ENCODE measurements at places on chromosomes 13 and 19.

DNA sequence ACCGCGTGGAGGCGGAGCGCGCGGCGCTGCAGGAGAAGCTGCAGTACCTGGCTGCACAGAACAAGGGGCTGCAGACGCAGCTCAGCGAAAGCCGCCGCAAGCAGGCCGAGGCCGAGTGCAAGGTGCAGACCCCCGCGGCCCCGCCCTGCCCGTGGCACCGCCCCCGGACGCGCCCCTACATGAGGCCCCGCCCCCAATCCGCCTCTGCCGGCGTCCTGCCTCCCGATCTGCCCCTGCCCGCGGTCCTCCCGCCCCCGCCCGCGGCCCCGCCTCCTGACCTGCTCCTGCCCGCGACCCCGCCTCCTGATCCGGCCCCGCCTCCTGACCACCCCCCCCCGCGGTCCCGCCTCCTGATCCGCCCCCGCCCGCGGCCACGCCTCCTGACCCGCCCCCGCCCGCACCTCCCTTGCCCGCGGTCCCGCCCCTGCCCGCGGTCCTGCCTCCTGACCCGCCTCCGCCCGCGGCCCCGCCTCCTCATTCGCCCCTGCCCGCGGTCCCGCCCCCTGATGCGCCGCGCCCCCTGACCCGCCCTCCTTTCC is 11.7 kb downstream of the PRR36 start:
- DNase-seq, result peak; percentile 58
- no peaks in the 10 kb centered on the region for H3K36me3 ChIP-seq
- no peak overlapping the region for H3K4me3 ChIP-seq
- peaks cover 7% of the 10 kb centered on the region for H3K4me1 ChIP-seq
- H3K27me3 ChIP-seq, result no peaks in the 10 kb centered on the region

GRCh38 chr19:39328046-39328705 is 7.5 kb upstream of the LRFN1 start:
- no peak overlapping the region for H3K4me3 ChIP-seq
- H3K36me3 ChIP-seq, result no peaks in the 10 kb centered on the region
- H3K4me1 ChIP-seq, result no peaks in the 10 kb centered on the region
- H3K27ac ChIP-seq, result no peak overlapping the region
- no peaks in the 10 kb centered on the region for H3K27me3 ChIP-seq

- no peaks in the 10 kb centered on the region for H3K36me3 ChIP-seq
- no peak for DNase-seq
- no peak overlapping the region for H3K4me3 ChIP-seq
- no peak overlapping the region for H3K27ac ChIP-seq
- no peaks in the 10 kb centered on the region for H3K27me3 ChIP-seq
Measured at GRCh38 chr13:52931539-52932431, 83.3 kb upstream of the PCDH8 start.

- no peak overlapping the region for H3K4me3 ChIP-seq
- no peak for DNase-seq
- H3K36me3 ChIP-seq, result no peaks in the 10 kb centered on the region
- H3K4me1 ChIP-seq, result no peaks in the 10 kb centered on the region
- no peak overlapping the region for H3K27ac ChIP-seq
- H3K27me3 ChIP-seq, result no peaks in the 10 kb centered on the region
Measured at GRCh38 chr13:70324519-70324918, 216.3 kb upstream of the KLHL1 start.

- no peaks in the 10 kb centered on the region for H3K27me3 ChIP-seq
- H3K4me1 ChIP-seq, result peaks cover 3% of the 10 kb centered on the region
- no peaks in the 10 kb centered on the region for H3K36me3 ChIP-seq
Measured at GRCh38 chr13:46383383-46383782, 3.7 kb downstream of the RUBCNL start.

DNA sequence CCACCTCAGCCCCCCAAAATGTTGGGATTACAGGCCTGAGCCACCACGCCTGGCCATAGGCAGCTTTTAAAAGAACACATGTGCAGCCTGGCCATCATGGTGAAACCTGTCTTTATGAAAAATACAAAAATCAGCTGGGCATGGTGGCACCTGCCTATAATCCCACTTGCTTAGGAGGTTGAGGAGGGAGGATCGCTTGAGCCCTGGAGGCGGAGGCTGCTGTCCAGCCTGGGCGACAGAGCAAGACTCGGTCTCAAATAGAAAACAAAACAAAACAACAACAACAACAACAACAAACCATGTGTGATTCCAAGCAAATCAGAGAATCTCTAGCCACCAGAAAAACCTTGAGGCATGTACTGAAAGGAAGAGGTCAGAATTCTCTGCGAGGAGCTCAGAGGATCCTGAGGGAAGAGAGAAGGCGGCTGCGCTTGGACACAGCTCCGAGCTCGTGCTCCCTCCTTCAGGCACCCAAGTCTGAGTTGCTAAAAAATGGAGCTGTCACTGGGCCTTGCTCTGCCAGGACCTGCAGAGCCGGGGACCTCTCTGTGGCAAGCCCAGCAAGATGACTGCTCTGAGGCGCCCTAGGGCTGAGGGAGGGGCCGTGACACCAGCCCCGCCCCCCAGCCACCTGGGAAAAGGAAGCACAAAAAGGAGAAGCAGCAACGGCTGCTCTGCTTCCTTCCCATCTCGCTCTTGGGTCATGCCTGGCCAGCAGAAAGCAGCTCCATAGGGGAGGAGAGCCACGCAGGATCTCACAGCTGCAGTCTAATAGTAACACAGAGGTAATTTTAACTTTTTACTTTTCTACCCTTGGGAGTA is at the start of gene ARL11:
ARL11 (plus strand) TSS at position 677 of the 822 bp plus-strand sequence. CDS start 1,941 bp downstream, outside the sequence.
- H3K4me1 ChIP-seq, result no peaks in the 10 kb centered on the region
- DNase-seq, result no peak
- no peak within 1 kb of the TSS for H3K27ac ChIP-seq

GRCh38 chr13:35711909-35712308 is 235.4 kb upstream of the MAB21L1 start:
- H3K36me3 ChIP-seq, result no peaks in the 10 kb centered on the region
- no peaks in the 10 kb centered on the region for H3K4me1 ChIP-seq
- H3K27ac ChIP-seq, result no peak overlapping the region
- no peak for DNase-seq
- no peak overlapping the region for H3K4me3 ChIP-seq
- no peaks in the 10 kb centered on the region for H3K27me3 ChIP-seq

DNA sequence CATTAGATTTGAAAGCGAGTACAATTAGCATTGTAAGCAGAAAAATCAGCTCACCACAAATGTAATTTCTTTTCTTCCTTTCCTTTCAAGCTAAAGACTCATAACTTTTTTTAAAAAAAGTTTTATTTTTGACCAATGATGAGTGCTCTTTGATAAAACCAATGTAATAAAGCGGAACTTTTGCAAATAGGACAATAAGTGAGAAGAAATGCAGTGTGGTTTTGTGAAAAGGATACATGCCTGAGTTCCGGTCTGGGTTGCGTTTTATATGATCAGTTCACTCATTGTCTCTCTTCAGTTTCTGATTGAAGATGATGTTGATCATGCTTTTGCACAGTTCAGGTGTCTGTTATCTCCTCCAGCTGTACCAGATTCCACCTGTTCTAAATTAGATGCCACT is 274.4 kb downstream of the KLF12 start:
- no peak overlapping the region for H3K27ac ChIP-seq
- DNase-seq, result no peak
- H3K27me3 ChIP-seq, result no peaks in the 10 kb centered on the region

DNA sequence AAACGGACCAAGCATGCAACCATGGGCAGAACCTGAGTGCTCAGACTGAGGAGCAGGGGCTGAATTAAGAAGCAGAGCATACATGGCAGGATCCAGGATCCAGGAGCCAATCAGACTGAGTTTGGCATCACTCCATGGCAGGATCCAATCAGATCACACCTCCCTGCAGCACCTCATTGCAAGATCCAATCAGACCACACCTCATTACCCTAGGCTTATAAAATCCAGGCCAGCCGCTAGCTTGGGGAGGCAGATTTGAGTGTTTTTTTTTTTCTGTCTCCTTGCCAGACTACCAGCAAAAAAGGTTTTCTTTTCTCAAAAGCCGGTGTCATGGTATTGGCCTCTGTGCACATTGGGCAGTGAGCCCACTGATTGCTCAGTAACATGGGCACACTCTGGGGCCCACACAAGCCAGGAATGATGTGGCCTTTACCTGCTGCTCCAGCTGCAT is 127.9 kb upstream of the GJB6 start:
- no peaks in the 10 kb centered on the region for H3K36me3 ChIP-seq
- no peaks in the 10 kb centered on the region for H3K27me3 ChIP-seq
- no peaks in the 10 kb centered on the region for H3K4me1 ChIP-seq
- no peak overlapping the region for H3K27ac ChIP-seq

DNA sequence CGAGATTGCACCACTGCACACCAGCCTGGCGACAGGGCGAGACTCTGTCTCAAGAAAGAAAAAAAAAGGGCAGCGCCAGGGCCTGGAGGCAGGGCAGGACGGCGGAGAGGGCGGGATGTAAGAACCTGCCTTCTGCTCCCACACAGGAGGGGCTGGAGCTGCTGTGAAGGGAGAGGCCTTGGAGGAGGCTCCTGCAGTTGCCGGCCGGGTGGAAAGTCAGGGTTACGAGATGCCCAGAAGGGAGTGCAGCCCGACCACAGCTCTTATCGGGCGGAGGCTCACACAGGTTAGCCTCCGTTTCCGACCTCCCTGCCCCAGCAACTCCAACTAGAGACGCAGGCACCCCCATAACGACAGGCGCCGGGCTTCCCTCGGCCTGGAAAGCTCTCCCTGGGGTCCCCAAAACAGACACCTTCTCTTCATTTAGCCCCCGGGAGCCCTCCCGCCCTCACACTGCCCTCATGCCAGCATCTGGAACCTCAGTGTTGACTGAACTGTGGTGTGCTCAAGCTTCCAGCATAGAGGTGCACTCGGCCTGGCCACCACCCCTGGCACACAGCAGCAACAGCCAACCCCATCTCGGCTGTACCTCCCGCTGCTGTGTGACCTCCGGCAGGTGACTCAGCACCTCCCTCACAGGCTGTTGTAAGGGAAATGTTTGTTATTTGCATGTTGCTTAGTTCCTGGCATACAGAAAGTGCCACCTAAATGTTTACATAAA is 1.4 kb downstream of the PLPP2 start:
- DNase-seq, result no peak
- H3K27ac ChIP-seq, result no peak overlapping the region
- H3K4me1 ChIP-seq, result no peaks in the 10 kb centered on the region
- no peak overlapping the region for H3K4me3 ChIP-seq
- no peaks in the 10 kb centered on the region for H3K36me3 ChIP-seq

DNA sequence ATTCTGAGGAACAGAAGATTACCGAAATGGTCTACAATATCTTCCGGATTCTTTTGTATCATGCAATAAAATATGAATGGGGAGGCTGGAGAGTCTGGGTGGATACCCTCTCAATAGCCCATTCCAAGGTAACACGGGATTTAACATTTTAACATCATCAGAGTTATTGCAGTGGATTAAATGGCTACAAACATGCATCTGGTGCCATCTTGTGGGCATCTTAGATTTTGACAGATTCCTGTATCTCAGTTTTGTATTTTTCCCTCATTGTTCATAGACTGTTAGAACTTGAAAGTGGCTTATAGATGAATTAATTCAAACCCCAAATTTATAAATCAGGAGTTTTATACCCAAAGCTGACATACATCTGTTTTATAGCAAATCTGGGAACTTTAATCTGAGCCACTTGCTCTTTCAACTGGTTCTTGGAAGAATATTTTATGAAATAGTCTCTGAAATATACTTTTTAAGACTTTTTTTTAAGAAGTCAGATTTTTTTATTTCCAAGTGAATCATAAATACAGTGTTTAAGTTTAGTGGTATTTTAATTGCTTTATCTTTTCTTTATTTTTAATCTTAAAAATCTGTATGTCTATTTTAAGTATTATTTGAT is 215.2 kb downstream of the NBEA start:
- no peaks in the 10 kb centered on the region for H3K36me3 ChIP-seq
- no peak overlapping the region for H3K27ac ChIP-seq
- no peaks in the 10 kb centered on the region for H3K27me3 ChIP-seq
- no peak overlapping the region for H3K4me3 ChIP-seq
- no peaks in the 10 kb centered on the region for H3K4me1 ChIP-seq
- no peak for DNase-seq

- no peaks in the 10 kb centered on the region for H3K36me3 ChIP-seq
- H3K4me1 ChIP-seq, result peaks cover 3% of the 10 kb centered on the region
- DNase-seq, result no peak
- H3K27me3 ChIP-seq, result no peaks in the 10 kb centered on the region
Measured at GRCh38 chr13:112067116-112067741, at the start of gene SOX1. TSS of gene SOX1 (plus strand) at chr13:112067149. CDS start at chr13:112067659, 510 bp downstream.

DNA sequence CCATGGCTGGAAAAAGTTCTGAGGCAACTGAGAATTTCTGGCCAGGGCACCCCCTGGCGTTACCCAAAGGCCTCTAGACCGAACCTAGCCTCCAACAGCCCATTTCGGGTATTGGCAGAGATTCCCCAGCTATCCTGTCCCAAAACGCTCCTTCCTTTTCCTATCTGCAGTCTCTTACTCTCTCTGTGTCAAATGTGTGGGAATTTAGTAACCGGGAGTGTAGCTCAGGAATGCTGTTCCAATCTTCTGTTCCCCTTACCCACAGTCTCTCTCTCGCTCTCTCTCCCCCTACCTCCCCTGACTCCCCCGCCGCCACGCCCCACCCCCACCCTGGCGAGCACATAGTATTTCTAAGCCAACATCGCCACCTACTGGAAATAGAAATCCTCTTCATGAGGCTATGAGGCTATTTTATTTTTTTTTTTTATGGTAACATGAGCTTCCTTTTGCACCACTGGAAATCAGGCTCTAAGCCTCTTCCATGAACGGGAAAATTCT is 27.0 kb downstream of the OXGR1 start:
- DNase-seq, result no peak
- no peaks in the 10 kb centered on the region for H3K4me1 ChIP-seq
- no peak overlapping the region for H3K4me3 ChIP-seq
- H3K27ac ChIP-seq, result no peak overlapping the region
- H3K36me3 ChIP-seq, result no peaks in the 10 kb centered on the region
- no peaks in the 10 kb centered on the region for H3K27me3 ChIP-seq

DNA sequence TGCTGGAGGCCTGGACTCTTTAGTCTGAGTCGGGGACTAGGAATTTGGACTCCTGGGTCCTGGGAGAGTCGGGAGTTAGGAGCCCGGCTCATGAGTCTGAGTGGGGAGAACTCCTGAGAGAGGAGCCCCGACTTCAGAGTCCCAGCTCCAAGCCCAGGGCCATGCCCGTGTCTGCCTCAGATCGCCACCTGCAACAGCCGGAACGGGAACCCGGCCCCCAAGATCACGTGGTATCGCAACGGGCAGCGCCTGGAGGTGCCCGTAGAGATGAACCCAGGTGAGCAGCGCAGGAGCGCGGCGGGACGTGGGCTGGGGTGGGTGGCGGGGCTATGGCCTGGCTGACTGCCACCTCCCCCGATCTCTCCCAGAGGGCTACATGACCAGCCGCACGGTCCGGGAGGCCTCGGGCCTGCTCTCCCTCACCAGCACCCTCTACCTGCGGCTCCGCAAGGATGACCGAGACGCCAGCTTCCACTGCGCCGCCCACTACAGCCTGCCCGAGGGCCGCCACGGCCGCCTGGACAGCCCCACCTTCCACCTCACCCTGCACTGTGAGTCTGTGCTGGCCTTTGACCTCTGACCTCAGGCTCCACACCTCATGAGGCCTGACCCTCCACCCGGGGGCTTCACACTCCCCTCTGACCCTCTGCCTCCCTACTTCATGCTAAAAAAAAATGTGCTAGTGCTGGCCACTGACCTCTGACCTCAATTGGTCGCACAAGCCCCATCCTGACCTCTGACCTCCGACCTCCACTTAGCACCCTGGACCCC is 4.4 kb downstream of the BCAM start:
- no peaks in the 10 kb centered on the region for H3K27me3 ChIP-seq
- H3K4me1 ChIP-seq, result peaks cover 8% of the 10 kb centered on the region
- no peaks in the 10 kb centered on the region for H3K36me3 ChIP-seq
- no peak for DNase-seq

- no peak overlapping the region for H3K27ac ChIP-seq
- DNase-seq, result no peak
- no peaks in the 10 kb centered on the region for H3K4me1 ChIP-seq
- no peak overlapping the region for H3K4me3 ChIP-seq
- no peaks in the 10 kb centered on the region for H3K27me3 ChIP-seq
Measured at GRCh38 chr19:53696951-53697350, 65.2 kb downstream of the DPRX start.

Data from ovary (tissue), 10 donors.